ENCODE measurements at places on chromosomes 11 and 22.

GRCh38 chr11:102428696-102429095 is 23.9 kb downstream of the TMEM123 start:
- no peak for DNase-seq

DNA sequence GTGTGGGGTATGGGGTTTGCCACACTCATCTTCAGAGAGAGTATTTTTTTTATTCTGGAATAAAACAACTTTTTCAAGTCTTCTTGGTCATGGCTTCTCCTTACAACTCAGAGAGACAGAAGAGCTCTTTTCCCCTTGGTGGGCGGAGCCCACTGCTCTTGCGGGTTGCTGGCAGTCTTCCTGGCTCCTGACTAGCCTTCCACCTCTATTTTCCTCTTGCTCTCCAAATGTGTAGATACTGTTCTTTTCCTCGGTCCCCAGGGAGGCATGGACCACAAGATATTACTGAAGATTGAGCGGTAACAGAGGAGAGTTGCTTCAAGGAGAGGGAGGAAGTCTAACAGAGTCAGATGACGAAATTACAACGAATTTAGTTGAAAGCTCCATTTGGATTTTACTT is 210.6 kb downstream of the NTM start:
- DNase-seq, result no peak

DNA sequence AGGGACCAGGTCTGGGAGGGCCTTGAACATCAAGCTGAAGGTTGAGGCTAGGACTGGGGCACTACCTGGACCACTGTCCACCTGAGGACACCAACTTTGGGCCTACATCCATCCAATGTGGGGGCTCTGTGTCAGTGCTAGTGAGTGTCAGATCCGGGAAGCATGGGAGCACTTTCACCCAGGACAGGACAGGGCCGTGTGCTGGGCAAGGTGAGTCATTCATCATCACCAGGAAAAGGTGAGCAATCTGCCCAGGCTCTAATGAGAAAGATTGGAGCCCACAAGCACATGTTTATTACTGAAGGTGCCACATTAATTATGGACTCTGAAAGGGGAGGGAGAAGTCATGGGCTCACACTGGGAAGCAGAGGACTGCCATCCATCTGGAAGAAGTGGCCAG is 39.7 kb upstream of the DRD2 start:
- no peak for DNase-seq

DNA sequence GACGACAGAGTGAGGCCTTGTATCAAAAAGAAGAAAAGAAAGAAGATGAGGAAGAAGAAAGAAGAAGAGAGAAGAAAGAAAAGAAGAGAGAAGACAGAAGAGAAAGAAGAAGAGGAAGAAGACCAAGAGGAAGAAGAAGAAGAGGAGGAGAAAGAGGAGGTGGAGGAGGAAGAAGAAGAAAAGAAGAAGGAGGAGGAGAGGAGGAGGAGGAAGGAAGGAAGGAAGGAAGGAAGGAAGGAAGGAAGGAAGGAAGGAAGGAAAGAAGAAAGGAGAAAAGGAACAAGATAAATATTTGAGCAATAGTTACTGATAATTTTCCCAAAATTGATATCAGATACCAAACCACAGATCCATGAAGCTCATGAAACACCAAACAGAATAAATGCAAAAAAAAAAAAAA is 169.7 kb upstream of the TMEM45B start:
- DNase-seq, result no peak

GRCh38 chr22:36210224-36210623 is 8.6 kb upstream of the APOL4 start:
- no peak for DNase-seq

Measured in cortex of kidney (tissue), 1 donor.